ENCODE measurements at places on chromosomes 5 and 9.

GRCh38 chr5:143405063-143405848 is 1.8 kb upstream of the NR3C1 start:
- DNase-seq = peak; percentile 96

DNA sequence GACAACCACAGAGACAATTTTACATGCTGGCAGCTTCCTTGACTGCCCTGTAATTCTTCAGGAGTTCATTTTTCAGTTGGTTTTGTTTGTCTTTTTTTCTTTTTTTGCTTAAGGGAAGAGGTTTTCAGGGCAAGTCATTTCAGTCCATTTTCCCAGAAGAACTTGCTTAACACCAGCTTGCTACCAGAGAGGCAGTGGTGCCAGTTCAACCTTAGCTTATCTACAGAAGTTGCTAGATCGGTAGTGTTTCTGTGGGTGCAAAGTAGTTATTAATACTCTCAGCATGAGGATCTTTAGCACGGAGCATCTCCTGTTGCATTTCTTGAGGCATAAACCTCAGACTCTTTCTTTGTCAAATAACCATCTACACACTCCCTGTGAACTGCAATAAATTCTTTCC is 1.1 kb downstream of the SPEF2 start:
- DNase-seq = no peak

- DNase-seq = no peak
Measured at GRCh38 chr5:2986301-2986700, 234.8 kb upstream of the IRX2 start.

DNA sequence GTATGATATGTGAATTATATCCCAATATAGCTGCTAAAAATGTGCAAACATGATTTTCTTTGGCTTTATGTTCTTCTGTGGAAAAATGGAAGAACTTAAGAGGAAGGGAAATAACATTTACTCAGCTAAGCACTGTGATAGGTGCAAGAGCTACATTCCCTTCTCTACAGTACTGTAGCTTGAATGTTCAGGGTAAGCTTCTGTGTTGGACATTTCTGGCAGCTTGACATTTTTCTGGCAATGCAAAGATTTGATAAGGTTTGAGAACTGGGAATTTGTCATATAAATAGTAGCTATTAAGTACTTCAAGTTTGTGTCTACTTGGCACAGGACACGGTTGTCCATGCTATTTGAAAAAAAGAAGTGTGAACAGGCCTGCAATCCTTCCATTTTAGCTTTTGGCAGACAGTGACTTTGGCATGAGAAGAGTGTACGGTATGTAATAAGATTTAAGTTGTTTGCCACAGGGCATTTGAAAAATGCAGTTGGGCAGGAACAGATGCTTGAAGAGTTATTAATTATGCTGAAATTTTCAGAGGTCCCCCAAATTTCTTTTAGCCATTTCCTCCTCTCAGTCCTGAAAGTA is 77.6 kb downstream of the KIF4B start:
- no peak for DNase-seq

GRCh38 chr9:94952565-94953373 is 226.3 kb downstream of the AOPEP start:
- DNase-seq = no peak

DNA sequence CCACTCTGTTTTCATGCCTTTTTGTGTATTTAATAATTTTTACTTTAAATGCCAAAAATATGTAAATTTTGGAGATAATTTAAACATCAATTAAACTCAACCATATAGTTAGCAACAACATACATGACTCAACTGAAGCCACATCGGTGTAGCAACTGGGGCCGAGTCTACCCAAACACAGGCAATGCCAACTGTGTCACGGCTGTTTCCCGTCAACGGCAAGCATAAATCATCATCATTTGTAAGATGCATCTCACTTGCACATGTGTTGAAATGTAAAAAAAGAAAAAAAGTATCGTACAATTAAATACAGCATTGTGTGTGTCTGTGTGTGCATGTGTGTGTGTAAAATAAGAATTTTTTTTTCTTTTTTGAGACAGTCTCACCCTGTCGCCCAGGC is 160.1 kb upstream of the TAS2R1 start:
- DNase-seq = no peak
